ENCODE measurements at places on chromosomes 11 and 22. TPM values are rescaled to one million over a fixed set of nuclear protein-coding genes. Genes with fewer than 3 reads are reported as not detected.

GRCh38 chr11:102762361-102762767 is 18.1 kb downstream of the MMP10 start:
- no peak for DNase-seq

GRCh38 chr22:35735542-35735941 is 17.9 kb downstream of the APOL5 start:
- DNase-seq = no peak

- peak; percentile 70 for DNase-seq
These were observed 15.1 kb downstream of the TBC1D22A start for GRCh38 chr22:46777609-46777970.

DNA sequence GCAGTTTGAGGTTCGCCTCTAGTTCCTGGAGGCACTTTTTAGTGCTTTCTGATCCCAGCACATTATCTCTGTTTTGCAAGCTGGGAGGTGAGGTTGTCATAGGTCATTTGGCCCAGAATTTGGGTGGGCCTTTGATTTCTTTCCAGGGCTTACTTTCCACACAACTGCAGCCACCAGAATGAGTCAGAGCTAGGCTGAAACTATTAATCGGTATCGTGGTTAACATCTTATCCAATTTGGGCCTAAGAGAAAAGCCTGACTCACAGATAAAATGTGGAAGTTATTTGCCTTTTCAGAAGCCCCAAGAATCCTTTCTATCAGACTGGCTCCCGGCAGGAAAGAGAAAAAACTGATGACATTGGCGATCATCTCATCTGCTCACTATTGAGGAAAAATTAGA is 166.4 kb downstream of the KIRREL3 start:
- no peak for DNase-seq

- DNase-seq = no peak
These were observed 33.6 kb downstream of the TBC1D22A start for GRCh38 chr22:46795845-46796565.

DNA sequence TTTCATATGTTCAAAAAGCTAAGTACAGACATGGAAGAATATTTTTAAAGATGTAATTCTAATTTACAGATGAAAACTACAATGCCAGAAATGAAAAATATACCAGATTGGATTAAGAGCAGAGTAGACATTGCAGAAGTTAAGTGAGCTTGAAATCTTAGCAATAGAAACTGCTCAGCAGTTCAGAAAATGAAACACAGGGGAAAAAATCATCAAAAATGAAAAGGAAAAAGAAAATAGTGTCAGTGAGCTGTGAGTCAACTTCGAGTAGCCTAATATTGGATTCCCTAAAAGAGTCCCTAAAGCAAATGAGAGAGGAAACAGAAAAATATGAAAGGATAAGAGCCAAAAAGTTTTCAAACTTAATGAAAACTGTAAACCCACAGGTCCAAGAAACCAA is 25.8 kb upstream of the IL10RA start:
- DNase-seq = no peak

DNA sequence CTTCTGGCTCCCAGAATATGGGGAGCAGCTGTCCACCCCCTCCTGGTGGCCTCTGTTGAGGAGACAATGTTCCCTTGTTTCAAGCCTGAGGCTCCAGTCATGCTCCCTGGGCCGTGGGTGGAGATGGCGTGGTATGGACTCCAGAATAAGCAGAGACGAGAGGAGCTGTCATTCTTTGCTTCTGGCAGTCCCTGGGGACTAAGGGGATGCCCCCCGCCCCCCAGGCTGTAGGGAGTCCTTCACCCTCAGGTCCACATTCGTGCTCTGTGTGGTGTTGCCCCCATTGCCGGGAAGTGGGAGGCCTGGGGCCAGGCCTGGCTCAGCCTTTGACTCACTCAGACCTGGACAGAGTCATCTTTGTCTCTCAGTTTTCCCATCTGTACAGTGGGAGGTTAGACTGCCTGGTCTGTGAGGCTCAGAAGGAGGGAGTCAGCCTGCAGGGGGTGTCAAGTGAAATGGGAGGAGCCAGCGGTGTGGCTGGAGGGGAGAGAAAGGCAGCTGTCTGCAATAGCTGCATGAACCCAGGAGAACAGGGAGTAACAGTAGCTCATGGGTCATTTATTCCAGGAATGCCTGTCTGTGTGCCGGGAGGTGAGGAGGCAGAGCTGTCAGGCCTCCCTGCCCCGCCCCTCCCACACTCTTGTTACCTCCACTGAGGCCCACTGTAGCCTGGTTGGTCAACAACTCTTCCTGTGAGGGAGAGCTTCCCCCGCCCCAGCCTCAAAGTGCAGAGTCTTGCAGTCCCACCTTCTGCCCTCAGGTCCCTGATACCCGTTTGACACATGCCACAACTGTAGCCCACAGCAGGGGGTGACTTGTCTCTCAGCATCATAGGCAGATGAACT is 6.3 kb downstream of the ARHGEF17 start:
- DNase-seq = no peak

GRCh38 chr22:42644422-42645340 is 4.3 kb upstream of the ATP5MGL start:
- peak; percentile 58 for DNase-seq

- DNase-seq = no peak
These were observed 10.3 kb upstream of the TSSC4 start for GRCh38 chr11:2390091-2390724.

DNA sequence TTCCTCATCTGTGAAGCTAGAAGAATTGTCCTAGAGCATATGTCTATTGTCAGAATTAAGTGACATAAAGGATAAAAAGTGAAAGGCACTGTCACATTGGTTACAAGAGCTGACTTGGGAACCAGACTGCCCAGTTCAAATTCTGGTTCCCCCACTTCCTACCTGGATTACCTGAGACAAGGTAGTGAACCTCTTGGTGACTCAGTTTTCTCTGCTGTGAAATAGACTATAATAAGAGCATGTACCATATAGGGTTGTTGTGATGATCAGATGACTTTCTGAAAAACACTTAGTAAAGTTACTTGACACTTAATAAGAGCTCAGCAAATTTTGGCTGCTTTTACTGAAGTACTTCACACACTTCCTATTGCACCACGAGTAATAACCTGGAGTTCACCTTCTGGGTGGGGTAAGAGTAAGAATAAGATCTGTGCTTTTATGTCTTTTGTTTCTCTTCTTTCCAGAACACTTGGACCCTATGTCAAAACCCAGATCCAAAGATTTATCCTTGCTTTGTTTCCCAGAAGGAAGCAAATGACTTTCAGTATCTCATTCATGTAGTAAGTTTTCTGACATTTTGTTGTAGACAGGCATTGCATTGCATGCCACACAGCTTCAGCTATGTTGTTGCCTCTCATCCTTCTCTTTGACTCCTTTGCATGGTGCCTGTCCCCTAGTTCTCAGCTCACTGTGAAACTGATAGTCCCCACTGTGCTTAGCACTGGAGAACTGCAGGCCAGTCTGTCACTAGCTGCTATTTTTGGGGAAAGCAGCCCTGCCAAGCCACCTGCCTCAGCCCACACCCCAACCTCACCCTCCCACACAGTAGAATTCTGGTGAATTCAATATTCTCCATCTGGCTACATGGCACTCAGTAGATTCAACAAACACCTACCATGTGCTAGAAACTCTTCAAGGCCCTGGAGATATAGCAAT is 121.8 kb upstream of the POU2AF2 start:
- no peak for DNase-seq

DNA sequence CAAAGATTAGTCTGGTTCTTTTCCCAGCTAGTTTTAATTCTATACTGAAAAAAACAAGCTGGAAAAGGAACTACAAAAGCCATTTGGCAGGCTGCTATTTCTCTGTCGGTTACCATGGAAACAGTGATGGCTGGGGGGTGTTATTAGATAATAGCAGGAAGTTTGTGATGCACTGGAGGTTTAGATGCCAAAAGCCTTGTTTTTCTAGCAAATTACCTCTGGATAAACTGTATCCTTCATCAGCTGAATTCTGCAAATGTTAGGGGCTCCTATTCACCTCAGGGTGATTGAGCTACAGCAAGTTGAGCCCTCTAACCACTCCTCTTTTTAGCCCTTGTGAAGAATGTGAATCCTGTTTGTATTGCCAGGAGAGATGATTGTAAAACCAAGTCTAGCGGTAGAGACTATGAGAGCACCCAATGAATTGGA is 25.2 kb downstream of the ALKBH3 start:
- peak; percentile 87 for DNase-seq

GRCh38 chr11:2584812-2585565 is 114.8 kb downstream of the KCNQ1OT1 start:
- peak; percentile 14 for DNase-seq

DNA sequence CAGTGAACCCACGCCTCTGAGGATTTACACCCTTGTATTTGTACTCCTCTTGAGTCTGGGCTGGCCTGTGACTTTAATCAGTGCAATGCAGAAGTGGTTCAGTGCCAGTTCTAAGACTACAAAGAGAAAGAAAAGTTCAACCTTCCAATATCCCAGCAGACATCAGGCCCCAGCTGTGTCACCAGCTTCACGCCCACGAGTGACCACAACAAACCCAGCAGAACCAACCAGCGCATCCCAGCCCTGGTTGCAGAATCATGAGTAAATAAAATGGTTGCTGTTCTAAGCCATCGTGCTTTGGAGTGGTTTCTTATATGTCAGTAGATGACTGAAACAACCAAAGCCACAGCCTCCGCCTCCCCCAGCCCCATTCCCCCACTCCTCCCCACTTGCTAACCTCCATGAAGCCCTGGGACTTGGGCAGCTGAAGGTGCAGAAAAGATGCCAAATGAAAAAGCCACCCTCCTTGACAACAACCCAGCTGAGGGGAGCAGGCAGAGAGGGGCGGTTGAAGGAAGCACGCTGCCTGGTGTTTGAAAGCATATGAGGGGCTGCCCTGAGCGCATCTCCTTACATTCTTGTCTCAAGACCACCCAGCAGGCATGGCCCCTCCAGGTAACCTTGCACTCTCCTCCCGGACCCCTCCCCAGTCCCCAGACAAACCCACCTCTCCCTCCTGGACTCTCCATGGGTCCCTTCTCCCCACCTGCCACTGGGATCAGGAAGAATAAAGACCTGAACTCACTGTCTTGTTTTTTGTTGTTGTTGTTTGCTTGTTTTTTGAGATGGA is 20.9 kb downstream of the TSKU start:
- DNase-seq = no peak

DNA sequence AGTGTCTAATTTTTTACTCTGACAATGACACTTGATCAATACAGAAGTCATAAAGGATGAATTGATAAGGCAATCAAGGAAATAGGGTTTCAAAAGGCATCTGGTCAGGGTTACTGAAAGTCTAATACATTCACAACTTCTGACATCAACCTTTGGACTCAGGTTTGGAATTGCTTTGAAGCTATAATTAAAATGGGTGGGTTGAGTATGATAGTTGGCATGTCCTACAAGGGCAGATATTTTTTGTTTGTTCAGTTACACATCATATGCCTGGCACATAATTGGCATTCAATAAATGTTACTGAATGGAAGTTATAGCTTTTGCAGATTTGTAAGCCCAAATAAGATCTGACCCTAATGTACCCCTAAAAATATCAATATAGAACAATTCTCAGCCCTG is 7.3 kb upstream of the FUT4 start:
- DNase-seq = no peak

- no peak for DNase-seq
These were observed 7.4 kb downstream of the C1QTNF6 start for GRCh38 chr22:37180531-37181231.

GRCh38 chr11:70926543-70927201 is 325.7 kb downstream of the SHANK2 start:
- peak; percentile 15 for DNase-seq

DNA sequence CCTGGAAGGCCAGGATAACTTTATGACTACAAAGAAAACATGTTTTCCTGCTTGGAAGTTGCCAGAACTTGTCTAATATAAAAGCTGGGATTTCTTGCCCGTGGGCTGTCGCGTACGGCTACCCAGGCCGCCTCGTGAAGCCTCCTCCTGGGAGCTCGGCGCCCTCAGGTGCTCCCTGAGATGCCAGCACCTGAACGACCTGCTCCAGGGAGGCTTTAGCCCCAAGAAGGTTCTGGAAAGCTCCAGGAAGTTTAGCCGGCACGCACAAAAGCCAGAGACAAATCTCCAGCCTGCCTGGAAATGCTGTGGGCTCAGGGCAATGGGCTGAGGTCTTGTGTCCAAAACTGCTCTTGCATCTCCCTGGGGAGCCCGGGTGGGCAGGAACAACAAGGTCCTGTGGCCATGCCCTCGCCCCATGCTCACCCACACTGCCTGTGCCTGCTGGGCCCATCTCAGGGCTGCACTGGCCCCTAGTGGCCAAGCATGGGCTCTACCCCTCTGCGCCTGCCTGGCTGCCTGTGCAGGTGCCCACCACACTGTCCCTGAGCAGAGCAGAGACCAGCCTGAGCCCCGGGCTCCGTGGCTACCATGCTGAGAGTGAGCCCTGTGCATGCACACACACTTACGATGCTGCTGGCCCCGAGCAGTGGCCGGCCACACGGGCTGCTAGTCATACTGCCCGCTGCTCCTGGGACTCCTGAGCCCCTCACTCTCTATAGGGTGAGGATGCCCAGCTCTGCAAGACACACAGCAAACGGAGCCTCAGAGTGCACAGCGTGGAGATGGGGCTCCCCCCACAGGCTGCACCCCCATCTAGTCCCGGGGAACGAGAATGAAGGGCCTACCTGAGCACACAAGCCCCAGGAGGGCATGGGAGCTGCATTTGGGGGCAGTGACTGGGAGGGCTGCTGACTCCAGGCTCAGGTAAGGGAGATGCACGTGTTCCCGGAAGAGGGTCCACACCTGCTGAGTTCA is 4.9 kb upstream of the CELSR1 start:
- DNase-seq = peak; percentile 74

DNA sequence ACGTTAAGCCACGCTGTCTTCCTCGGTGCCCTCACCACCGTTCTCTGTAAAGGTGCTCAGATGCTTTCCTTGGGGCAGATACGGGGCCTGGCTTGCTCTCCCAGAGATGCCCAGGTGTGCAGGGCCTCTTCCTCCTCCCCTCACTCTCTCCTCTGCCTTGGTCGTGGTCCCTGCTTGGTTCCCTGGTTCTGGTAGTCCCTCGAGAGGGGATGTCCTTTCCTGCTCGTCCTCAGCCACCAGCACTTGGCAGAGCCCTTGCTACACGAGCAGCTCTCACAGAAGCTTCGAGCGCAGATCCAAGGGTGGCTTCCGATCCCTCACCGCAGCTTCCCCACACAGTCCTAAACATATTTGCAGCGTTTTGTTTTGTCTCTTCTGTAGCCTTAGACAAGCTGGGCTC is 298.8 kb downstream of the TBC1D22A start:
- no peak for DNase-seq

- DNase-seq = no peak
These were observed 6.3 kb upstream of the SLC1A2 start for GRCh38 chr11:35425603-35426212.

TEX54 gene
- not detected for total RNA-seq

DEFB131B gene
- not detected for total RNA-seq

SAA4 gene
- total RNA-seq = 0.65 TPM

CBLIF gene
- total RNA-seq = not detected

RAG1 gene
- 1.1 TPM for total RNA-seq

CEP126 gene
- total RNA-seq = 5.2 TPM

C11orf86 gene
- 1.00 TPM for total RNA-seq

APOA5 gene
- total RNA-seq = not detected

OR52I2 gene
- not detected for total RNA-seq

HEPN1 gene
- total RNA-seq = not detected

MED17 gene
- total RNA-seq = 32.0 TPM

TP53I11 gene
- 55.7 TPM for total RNA-seq
